Right renal cortex interstitium (tissue), 3 donors: ENCODE measurements at places on chromosomes 4 and X.

DNA sequence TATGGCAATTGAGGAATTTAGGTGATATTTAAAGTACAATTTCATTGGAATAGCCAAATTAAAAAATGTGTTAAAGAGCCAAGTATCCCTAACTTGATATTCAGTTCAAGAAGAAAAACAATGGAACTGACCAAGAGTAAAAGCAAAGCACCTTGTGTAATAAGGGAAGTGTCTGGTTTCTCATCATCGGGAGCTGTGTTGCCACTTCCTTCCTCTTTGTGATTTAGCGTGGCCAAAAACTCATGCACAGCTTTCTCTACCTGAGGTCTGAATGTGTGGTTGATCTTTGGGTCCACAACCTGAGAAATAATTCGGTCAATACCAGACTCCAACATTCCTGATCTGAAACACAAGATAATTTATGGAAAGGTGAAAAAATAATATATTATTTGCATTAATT is 12.4 kb downstream of the BOD1L1 start:
- no peak for DNase-seq

GRCh38 chrX:47160781-47161180 is 15.8 kb downstream of the RBM10 start:
- no peak for DNase-seq

GRCh38 chr4:172985552-172985951 is 183.1 kb upstream of the GALNT7 start:
- no peak for DNase-seq

DNA sequence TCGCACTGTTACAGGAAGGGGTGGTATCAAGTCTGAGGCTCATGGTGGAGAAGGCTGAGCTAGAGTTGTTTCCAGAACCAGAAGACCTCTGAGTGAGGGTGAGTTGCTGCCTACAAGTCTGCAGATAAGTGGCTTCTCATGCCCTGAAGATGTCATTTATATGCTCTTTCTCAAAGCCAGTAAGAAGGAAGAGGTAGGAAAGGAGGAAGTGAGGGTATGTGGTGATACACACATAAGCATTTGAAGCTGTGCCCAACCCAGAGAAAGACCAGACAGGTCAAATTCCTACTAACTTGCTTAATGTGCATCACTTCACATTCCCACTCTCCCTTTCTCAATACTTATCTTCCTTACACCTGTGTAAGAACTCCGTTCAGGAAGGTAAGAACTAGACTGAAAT is at the start of gene PPBP:
PPBP (minus strand) TSS at position 130 of the 400 bp plus-strand sequence; CDS start at position 43, 87 bp downstream.
- DNase-seq: no peak

- no peak for DNase-seq
Observed at GRCh38 chrX:153469811-153470410, 465 bp downstream of the HAUS7 start.
